ENCODE measurements at places on chromosomes 5 and 9. TPM values are rescaled to one million over a fixed set of nuclear protein-coding genes. Genes with fewer than 3 reads are reported as not detected.

GRCh38 chr5:164319161-164319560 is 813.7 kb downstream of the MAT2B start:
- no peak for DNase-seq

AQP3 gene
- 17.3 TPM for total RNA-seq

DNA sequence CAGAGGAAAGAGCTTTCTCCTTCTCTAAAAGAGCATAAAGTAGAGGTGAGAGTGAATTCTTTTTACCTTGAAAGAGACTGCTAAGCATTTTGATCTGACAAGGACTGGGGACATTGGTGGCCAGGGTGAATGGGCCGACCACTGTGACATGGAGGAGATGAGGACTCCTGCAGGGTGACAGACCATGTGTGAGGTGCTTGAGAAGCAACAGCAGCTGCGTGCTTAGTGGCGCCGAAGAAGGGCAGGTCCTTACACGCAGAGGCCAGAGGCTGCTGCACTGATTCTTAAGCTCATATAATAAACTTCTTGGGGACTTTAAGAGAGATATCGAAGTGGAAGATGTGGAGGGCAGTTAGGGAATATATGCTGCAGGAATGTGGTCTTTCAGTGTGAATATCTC is 8.7 kb upstream of the JAKMIP2 start:
- peak; percentile 87 for DNase-seq

- no peak for DNase-seq
Measured at GRCh38 chr5:160694896-160695295, 157.1 kb downstream of the ATP10B start.

DNA sequence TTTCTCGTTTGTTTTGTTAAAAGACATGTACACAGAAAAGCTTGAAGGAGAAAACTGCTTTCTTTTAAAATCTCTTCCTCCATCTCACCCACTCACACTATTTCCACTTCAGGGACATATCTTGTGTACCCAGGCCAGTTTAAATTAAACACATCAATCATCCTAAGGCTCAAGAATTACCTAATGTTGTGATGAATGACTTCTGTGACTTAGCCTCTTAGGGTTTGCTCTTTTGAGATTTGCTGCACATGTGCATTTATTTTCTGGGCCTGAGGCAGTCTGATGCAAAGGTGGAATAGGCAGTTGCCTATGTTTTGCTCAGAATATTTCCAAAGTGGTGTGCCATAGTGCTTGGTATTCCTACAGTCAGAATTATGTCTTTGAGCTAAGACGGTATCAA is 439.9 kb upstream of the CHD1 start:
- no peak for DNase-seq

ORM1 gene
- total RNA-seq: not detected

FRRS1L gene
- total RNA-seq: 0.02 TPM

ZDHHC11 gene
- total RNA-seq: 2.1 TPM

DNA sequence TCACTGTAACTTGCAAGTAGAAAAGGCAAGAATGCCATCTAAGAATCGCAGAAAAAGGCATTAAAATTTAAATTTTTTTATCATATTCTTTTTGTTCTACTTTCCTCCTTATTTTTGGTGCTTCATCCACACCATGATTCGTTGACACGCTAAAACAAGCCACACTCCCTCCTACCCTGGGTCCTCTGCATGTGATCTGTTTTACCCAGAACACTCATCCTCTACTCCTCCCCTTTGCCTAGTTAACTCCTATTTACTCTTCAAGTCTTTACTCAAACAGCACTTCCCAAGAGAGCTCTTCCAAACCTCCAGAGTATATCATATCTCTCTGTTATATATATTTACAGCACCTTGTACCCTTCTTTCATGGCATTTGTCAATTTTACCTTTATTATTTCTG is 61.4 kb upstream of the SRP19 start:
- DNase-seq: no peak

NTNG2 gene
- 0.26 TPM for total RNA-seq

EGFLAM gene
- 0.36 TPM for total RNA-seq

GRCh38 chr9:93456022-93456421 is 2.6 kb upstream of the FAM120AOS start:
- DNase-seq: no peak

IL3 gene
- total RNA-seq: not detected

GRCh38 chr5:50700706-50701105 is 34.3 kb downstream of the PARP8 start:
- DNase-seq: no peak

ACTL7B gene
- not detected for total RNA-seq

DNA sequence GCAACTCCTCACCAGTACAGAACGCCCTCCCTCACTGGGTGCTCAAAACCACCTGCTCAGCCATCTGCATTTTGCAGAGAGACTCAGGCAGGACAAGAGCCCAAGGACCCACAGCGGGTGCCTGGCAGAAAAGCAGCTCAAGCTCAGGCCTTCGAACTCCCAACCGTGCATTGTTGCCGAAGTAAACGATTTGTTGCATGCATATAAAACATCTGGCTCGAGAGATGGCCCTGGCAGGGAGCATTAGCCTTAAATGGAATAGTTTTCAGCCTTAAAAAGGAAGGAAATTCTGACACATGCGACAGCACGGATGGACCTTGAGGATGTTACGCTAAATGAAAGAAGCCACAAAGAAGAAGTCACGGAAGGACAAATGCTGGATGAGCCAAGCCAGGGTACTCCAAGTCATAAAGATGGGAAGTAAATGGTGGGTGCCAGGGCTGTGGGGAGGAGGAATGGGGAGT is 160.4 kb upstream of the PHYKPL start:
- no peak for DNase-seq

DNA sequence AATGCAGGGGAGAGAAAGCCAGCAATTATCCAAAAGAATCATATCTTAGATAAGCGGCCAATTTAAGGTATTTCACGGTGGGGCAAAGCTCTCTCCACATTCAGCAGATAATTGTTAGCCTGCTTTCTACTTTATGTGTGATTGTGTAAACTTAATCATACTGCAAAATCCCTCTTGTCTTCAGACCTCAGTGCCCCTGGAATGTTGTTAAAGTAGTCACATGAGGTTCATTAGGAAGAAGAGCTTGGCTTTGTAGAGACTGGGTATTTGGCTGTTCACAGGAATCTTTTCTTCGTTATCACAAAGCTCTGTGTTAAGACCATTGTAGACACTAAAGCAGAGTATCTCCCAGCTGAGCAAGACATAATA is 127.0 kb downstream of the RFK start:
- DNase-seq: no peak

DNA sequence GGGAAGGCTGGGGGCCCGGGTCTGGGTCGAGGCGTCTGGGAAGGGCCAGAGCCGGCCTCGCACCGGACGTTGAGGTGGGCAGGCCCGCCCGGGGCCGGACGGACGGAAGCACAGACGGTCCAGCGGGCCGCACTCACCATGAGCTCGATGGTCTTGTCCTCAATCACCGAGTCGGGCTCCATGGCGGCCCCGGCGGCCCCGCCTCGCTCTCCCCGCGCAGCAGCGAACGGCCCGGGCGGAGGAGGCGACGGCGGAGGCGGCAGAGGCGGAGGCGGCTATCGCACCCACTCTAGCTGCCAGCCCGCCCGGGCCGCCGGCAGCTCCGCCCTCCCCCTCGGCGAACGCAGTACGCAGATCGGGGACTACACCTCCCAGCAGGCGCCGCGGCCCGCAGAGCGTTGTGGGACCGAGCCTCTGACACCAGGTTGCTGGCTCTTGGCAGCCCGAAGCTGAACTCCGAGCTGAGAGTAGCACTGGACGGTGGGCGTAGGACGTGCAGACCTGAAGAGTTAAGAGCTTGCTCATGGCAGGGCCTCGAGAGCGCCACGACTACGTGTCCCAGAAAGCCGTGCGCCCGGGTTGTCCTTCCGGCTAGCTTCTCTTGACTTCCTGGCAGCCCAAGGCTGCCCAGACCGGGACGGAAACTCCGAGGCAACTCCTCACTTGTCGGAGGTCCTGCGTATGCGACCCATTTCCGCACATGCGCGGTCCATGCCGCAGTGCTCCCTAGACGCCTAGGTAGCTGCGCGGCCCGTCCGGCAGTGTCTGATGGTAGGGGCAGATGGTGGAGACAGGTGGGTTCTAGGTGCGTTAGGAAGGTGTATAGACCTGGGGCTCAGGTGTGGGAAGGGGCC is at the start of gene FBXW11:
FBXW11 (minus strand) TSS at position 318 of the 854 bp plus-strand sequence; CDS start at position 182, 136 bp downstream.
- peak; percentile 98 for DNase-seq

- no peak for DNase-seq
Measured at GRCh38 chr5:113337515-113338415, 97.0 kb downstream of the TSSK1B start.
